Activated CD4-positive, alpha-beta T cell treated with anti-CD3 and anti-CD28 coated beads, Interleukin-2, amount 50 U/mL, for 16 hours (primary cell): ENCODE measurements at places on chromosomes 12 and 14.
A peak's percentile ranks its signal among the peaks of the same experiment; 100 is the strongest.

GRCh38 chr12:67539329-67539728 is 109.2 kb upstream of the DYRK2 start:
- DNase-seq, result no peak

DNA sequence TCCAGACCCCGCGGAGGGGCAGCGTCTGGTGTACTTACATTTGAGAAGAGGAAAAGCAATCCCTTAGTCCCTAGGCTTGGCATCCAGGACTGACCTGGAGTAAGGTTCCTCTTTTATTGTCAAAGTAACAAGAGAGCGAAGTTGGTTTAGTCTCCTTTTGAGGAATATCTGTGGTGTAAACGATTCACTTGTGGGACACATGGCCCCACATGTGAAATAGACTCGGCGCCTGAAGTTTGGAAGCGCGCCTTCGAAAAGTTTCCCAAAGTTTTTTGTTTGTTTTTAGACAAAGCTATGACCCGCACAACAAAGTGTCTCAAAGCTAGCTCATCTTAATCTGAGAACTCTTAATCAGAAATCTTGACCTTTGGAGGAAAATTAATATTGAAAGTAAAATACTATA is 744 bp downstream of the STYX start:
- no peak for DNase-seq

DNA sequence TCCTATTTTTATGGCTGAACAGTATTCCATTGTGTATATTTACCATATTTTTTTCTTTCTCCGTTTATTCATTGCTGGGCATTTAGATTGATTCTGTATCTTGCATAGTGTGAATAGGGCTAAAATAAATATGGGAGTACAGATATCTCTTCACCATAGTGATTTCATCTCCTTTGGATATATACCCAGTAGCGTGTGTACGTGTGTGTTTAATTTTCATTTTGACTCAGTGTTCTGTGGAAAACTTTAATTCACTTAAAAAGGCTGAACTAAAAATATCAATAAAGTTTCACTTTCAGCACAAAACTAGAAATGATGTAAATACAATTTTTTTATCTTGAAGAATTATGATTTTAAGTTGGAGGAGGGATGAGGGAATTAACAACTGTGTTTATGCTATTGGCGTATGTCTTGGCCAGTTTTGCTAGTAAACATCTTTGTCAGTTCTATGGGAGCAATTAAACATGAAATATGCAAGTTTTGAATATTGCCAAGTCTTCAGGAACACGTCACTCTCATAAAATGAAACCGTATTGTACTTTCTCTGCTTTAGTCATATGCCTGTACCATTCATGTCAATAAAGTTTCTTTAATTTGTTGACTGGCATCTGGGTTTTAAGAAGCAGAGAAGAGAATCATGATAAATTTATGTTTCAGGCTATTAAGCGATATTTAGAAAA is 99.8 kb downstream of the PTGER2 start:
- peak; percentile 63 for DNase-seq

- DNase-seq, result peak; percentile 19
Measured at GRCh38 chr12:75482646-75483045, 2.1 kb downstream of the GLIPR1 start.

- no peak for DNase-seq
Measured at GRCh38 chr12:110353211-110353965, 50.1 kb downstream of the ANAPC7 start.

DNA sequence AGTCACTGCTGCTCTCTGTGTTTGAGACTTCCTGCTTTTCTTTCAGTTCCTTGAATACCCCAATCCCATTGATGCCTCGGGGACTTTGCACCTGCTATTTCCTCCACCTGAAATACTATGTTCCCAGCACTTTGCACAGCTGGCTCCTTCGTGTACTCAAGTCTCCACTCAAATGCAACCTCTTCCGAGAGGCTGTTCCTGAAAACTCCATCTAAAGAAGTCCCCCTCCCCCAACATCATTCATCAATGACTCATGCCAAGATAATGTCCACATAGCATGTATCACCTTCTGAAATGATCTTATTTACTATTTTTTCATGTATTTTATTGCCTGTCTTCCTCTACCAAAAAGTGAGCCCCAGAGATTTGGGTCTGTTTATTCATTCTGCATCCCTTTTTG is 48.6 kb downstream of the HSPB8 start:
- no peak for DNase-seq

DNA sequence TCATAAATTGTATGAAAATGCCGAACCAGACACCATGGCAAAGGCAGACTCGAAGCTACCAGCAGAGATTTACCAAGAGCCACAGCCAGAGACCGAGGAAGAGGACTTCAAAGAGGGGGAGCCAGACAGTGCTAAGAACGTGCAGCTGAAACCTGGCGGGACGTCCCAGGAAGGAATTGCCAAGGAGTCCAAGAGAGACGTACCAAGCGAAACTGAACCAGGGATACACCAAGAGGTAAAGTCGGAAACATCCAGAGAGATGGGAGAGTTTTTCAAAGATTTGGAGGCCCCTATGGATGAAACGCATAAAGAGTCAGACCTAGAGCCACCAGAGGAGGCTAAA is 294 bp downstream of the SAMD15 start:
- no peak for DNase-seq

GRCh38 chr12:785706-786105 is 33.3 kb downstream of the WNK1 start:
- no peak for DNase-seq

- peak; percentile 3 for DNase-seq
Measured at GRCh38 chr12:27931390-27931789, 41.1 kb downstream of the PTHLH start.

GRCh38 chr12:7844116-7844515 is 28.6 kb downstream of the SLC2A14 start:
- DNase-seq, result no peak

DNA sequence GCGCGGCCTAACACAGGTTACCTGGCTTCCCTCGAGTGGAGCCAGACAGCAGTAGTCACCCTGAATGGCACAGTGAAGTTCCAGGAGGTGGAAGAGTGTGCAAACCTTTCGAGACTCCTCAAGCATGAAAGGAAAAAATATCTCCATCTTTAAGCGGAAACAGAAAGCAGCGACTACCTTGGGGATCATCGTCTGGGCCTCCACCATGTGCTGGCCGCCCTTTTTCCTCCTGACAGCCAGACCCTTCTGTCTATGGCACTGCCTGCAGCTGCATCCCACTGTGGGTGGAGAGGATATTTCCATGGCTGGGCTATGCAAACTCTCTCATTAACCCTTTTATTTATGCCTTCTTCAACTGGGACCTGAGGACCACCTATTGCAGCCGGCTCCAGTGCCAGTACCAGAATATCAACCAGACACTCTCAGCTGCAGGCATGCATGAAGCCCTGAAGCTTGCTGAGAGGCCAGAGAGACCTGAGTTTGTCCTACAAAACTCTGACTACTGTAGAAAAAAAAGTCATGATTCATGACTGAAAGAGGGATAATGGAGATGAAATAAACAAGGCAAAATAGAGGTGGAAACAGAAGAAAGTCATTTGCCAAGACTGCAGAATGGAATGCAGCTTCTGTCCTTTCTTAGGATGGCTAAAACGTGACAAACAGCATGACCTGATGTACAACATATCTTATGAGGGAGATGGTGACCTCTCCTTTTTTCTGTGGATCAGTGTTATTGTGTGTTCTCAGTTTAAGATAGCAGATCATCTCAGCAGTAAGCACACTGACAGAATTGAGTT is 2.4 kb upstream of the HEBP1 start:
- no peak for DNase-seq

GRCh38 chr12:68878283-68878682 is 54.7 kb downstream of the CPM start:
- DNase-seq, result no peak

DNA sequence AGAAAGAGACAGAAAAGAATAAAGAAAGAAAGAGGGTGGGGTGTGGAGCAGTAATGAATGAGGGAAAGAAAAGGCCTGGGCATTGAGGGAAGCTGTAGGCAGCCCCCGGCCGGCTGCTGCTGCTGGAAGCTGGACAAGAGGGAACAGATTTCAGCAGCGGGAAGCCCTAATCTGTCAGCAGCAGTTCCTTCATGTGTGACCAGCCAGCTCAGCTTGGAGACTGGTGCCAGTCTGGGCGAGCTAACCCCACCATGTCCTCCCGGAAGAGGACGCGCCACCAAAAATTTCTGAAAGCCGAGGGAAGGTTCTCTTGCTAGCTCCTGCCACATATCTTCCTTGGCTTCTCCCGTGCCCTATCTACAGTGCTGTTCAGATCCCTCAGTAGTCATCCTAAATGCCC is 236.8 kb downstream of the GRIN2B start:
- DNase-seq, result no peak

DNA sequence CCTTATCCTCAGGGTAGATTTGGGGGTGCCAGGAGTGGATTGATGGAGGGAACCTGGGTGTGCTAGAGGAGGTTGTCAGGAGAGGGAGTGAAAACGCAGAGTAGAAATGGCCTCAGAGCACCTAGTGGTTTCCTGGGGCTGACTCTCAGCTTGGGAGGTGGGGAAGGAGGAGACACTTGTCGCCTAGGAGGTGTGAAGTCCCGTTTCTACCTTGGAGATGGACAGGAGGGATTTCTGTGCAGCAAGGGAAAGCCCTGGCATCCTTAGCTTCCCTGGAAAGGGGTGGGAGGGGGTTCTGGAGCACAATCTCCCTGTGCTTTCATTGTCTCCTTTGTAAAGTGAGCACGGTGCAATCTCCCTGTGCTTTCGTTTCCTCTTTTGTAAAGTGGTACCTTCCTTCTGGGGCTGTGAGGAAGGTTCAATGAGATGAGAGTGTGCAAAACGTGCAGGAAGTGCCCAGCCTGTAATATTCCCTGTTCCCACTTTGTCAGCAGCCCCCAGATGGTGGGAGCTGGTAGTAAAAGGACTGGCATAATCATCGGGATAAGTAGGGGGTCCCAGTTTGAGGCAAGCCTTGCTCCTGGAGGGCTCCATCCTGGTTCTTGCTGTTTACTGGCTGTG is 1.6 kb downstream of the OAS3 start:
- DNase-seq, result peak; percentile 15

GRCh38 chr12:52243856-52244614 is 11.0 kb downstream of the KRT7 start:
- peak; percentile 81 for DNase-seq

DNA sequence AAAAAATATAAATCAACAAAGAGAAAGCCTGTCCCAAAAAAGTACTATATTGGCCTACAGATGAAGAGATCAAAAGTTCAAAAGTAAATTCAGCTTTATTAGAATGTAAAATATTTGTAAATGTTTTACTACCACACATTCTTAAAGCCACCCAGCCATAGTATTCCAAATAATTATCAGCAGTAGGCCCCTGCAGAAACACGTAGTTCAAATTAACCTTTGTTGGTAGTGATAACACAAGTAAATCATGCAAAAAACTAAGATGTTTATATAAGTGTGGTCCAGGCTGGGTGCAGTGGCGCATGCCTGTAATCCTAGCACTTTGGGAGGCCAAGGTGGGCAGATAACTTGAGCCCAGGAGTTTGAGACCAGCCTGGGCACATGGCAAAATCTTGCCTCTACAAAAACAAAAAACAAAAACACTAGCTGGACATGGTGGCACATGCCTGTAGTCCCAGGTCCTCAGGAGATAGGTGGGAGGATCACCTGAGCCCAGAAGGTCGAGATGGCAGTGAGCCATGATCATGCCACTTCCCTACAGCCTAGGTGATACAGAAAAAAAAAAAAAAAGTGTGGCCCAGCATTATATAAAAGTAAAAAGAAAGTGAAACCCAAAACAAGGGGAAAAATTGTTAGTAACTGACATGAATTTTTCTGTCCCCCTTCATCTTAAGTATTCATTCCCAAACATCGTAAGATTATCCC is 17.9 kb downstream of the SPTLC2 start:
- DNase-seq, result no peak

GRCh38 chr12:77943466-77943865 is 112.8 kb downstream of the NAV3 start:
- DNase-seq, result no peak

DNA sequence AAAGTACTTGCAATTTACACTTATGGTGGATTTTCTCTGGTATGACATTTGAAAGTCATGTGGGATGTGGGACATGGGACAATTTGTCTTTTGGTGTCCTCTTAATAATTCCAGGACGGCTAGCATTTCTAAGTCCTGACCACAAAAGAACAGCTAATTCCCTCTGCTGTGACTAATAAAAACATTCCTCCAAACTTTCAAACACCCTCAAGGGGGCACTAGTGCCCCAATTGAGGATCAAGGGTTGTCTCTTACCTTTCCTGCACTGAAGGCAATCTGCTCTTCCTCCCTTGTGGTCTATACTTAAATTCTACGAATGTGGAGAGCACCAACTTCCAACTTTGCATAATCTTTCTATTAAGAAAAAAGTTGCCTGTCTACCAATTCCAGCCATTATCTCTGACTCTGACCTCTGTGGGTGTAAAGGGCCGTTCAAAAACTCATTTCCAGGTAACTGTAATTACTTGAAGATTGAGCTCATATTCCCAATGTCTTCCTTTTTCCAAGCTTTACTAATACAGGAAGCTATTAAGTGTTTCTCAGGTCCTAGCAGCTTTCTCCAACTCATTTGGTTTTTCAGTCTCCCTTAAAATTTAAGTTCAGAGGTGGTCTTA is 210.2 kb downstream of the PTPRO start:
- DNase-seq, result peak; percentile 71

DNA sequence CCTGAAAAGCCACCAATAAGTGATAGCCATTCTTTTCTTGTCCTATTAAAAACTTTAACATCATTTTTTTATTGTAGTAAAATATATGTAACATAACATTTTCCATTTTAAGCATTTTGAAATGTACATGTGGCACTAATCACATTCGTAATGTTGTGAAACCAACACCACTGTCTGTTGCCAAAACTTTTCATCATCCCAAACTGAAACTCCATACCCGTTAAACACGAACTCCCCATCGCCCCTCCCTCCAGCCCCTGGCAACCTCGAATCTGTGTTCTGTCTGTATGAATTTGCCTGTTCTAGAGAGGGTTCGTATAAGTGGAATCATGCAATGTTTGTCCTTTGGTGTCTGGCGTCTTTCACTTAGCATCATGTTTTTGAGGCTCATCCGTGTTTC is 75.9 kb downstream of the CCDC92 start:
- DNase-seq, result no peak

GRCh38 chr12:12217018-12217359 is 49.9 kb downstream of the LRP6 start:
- DNase-seq, result no peak

DNA sequence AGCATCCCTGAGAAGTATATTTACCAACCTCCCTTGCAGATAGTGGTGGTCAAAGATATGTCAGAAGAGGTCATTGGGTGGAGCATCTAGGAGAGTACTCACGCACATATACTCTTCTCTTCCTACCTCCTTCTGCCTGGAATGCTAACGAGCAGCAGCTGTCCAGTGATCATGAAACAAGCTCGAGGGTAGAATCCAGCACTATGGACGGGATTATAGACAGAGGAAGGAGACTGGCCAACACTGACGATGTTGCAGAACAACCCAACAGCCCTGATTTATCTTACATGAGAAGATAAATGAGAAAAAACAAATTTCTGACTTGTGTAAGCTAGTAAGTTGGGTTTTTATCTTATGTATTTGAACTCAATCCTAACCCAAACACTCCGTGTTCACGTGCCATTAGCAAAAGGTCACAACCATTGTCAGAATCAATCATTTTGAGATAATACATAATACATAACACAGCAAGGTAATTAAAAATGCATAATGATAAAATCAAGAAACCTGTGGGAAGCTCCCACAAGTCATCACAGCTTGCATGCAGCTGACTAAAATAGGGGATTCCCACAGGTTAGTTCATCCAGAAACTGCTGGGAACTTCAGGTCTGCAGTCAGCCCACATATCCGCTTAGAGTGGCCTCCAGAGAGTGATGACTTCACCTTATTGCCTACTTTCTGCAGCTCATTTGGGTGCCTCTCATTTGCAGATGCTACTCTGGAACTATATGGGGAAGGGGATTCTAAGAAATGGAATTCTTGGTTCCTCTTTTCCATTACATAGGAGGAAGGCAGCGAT is 36.3 kb upstream of the STK38L start:
- peak; percentile 86 for DNase-seq

GRCh38 chr12:81809829-81810595 is 50.9 kb upstream of the PPFIA2 start:
- DNase-seq, result peak; percentile 53
